ENCODE measurements at places on chromosomes 7 and 10.

GRCh38 chr10:1399431-1400100 is 337.8 kb downstream of the ADARB2 start:
- DNase-seq = no peak

DNA sequence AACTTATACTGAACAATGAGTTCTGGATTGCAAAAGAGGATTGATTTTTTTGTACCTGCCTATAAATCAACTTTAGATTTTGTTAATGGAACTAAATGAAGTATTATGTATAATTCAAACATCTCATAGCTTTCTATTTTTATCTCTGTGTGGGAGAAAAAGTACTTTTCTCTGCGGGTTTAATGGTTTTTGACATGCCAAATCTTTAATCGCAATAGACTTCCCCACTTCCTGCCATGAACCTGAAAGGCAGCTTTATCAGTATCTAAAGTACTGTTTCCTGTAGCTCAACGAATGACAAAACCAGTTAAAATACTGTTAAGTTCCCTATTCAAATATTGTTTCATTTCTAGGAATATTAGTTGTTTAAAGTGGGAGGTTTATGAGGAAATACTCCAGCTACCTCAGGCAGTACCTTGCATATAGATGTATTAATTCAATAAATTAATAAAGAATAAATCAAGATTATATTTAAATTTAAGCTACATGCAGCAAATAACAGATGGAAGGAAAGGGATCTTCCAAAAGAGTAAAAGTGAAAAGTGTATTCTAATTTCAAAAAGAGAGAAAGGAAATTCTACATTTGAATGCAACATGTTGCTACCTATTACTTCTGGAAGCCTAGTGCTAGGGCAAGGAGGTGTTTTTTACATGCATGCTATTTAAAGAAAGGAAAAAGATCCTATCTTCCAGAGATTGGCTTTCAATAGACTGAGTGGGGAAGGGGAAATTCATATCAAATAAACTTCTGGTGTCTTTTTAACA is 75.9 kb downstream of the SVOPL start:
- DNase-seq = peak; percentile 9

DNA sequence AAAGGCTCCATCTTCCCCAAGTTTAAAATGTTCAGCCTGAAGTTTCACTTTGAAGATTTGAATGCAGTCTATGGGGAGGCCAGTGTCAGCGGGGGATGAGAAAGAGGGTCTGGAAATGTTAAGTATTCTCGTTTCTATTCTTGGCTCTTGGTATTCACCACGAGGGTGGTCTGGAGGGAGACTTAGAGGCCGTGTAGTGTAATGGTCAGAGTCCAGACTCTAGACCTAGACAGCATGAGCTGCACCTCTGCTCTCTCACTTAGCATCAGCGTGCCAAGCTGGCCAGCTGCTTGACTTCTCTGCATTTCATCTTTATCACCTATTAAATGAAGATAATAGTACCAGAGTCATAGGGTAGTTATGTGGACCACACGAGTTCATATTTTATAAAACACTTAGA is 57.9 kb downstream of the MKX start:
- no peak for DNase-seq

DNA sequence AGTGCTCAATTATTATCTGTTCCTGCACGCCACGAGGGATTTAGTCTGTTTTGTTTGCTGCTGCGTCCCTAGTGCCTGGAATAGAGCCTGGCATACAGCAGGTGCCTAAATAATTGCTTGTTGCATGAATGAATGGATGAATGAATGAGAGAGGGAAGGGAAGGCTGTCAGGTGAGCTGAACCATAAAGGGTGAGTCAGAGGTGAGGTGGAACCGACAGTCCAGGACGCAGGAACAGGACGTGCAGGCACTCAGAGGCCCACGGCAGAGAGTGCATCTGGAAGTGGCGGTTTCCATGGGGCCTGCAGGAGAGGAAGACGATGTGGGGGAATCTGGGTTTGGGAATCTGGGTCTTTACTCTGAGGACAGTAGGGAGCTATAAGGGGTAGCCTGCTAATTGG is 17.7 kb upstream of the PPIF start:
- no peak for DNase-seq

- DNase-seq = no peak
Observed at GRCh38 chr7:101676956-101677355, 47.9 kb upstream of the MYL10 start.

GRCh38 chr7:70856901-70857630 is 274.9 kb upstream of the GALNT17 start:
- peak; percentile 55 for DNase-seq

DNA sequence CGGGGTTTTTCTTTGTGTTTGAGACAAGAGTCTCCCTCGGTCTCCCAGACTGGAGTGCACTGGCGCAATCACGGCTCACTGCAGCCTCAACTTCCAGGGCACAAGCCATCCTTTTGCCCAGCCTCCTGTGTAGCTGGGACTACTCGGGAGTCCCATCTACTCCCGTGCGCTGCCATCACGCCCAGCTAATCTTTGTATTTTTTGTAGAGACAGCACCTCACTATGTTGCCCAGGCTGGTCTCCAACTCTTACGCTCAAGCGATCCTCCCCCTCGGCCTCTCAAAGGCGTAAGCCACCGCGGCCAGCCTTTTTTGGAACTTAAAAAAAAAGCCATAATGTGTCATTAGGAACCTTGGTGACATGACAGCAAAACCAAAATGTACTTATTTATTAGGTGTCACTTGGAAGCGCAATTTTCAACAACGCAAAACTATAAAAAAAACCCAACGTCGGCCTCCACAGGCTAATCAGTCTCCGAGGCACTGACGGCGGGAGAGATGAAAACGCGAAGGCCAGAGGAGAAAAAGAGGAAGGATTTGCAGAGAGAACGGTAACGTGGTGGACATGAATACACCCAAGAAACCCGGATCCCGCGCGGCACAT is 911 bp upstream of the HNRNPH3 start:
- peak; percentile 32 for DNase-seq

DNA sequence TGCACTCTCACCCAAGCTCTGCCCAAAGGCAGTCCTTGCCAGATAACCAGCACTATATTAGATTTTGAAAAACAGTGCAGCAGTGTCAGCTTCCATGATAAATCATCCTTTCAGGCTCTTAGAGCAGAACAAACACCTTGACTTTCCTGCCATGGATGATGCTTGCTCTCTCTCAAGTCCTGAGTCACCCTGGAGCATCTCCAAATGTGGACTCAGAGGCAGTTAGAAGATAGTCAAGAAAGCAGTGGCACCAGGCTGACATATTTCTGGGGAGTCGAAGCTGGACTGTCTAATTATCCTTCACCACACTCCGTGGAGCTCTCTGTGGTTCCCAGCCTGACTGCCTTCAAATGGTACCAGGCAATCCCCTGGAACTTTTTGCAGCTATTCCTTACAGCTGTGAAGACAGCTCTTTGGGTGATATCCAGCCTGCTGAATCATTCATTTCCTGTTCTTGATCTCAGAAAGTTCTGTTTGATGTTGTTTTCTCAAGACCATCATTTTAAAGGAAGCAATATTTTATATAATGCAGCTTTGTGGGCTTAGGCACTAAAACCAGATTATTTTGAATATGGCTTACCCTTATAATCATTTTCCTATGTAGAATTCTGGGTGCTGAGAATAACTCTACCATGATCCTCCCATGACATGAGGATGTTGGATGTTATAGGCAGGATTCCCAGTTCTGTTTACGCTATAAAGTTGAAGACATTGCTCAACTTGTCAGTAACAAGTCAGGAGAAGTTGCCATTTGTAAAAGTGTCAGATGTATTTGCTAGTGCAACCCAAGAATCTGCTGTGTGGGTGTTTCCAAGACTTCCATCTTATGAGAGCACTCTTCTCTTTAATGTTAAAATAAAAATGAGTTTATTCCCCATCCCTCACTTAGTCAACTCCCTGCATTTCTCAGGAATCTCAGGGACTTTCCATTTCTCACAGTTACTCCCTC is 233.8 kb downstream of the C7orf25 start:
- DNase-seq = no peak

GRCh38 chr7:84040355-84040754 is 154.2 kb downstream of the SEMA3A start:
- no peak for DNase-seq

DNA sequence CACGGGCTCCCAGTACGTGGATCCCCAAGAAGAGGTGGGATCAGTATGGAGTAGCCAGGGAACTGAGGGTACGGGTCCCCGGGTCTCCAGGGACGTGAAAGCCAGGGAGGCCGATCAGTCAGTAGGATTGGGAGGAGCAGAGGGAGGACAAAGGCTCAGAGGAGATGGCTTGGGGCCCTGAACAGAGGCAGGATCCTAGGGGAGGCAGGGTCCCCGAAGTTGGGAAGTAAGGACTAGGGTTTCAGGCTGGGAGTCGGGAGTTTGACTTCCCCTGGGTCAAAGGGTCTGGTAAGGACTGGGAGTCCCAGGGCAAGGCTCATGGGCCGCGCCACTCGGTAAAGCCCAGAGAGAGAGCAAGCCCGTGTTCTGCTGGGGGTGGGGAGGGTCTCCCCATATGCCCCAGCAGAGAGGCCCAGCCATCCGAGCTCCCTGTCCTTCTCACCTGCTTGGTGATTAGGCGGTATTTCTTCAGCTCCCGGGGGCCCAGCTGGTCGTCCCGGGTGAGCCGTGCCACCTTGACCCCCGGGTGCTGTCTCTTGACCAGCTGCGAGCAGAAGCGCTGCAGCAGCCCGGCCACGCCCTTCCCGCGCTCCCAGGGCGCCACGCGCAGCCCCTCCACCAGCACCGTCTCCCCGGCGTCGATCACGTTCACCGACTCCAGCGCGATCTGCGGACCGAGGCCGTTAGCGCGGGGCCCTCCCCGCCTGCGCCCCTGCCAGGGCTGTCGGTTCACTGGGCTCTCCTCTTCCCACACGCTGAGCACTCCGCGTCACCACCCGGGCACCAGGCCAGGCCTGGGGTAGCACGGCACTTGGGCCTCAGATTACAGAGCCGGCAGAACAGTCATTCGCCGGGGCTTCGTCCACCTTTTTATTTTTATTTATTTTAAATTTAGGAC is 7.0 kb downstream of the NAT16 start:
- no peak for DNase-seq

- DNase-seq = no peak
Observed at GRCh38 chr7:78198756-78199155, 400.2 kb downstream of the PHTF2 start.

DNA sequence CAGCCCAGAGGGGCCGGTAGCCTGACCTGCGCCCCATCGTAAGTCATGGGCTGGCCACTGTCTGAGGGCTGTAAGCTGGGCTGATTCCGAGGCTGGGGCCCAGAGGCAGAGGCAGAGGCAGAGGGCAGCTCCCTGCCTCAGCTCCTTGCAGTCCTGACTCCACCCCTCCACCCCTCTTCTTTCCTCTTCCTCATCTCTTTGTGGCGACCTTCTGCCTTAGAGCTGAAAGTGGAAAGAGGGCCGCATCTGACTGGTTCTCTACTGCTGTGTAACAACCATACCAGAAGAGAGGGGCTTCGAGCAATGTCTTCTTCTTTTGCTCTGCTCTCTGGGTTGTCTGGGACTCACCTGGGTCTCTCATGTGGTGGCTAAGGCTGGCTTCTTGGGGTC is 179.1 kb downstream of the RPS24 start:
- no peak for DNase-seq

DNA sequence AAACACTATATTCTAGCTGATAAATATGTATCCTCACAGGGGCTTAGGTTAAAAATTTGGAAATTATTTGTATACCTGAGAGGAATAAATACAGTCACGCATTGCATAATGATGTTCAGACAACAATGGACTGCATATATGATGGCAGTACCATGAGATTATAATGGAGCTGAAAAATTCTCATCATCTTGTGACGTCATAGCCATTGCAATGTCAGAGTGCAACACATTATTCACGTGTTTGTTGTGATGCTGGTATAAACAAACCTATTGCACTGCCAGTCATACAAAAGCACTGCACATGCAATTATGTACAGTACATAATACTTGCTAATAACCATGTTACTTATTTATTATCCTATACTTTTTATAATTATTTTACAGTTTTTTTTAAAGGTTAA is 31.4 kb downstream of the STEAP1B start:
- no peak for DNase-seq

DNA sequence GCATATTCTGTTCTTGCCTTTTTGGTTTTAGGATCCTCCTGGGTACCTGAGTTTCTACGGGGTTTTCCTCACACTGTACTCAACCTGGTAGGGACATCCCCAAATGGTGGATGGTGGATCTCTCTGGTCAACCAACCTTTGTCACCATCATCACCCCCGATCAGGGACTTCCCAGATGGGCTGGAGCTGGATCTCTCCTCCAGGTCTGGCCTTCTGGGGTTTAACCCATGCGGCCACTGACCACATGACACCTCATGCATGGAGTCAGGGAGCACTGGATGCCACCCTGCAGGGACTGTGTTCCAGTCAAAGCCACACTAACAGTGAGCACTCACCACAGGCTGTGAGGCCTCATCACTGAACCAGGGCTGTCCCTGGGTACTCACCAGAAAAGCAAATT is 80.0 kb downstream of the CELF2 start:
- DNase-seq = no peak

GRCh38 chr10:84267503-84268126 is 22.8 kb downstream of the RGR start:
- DNase-seq = peak; percentile 63

DNA sequence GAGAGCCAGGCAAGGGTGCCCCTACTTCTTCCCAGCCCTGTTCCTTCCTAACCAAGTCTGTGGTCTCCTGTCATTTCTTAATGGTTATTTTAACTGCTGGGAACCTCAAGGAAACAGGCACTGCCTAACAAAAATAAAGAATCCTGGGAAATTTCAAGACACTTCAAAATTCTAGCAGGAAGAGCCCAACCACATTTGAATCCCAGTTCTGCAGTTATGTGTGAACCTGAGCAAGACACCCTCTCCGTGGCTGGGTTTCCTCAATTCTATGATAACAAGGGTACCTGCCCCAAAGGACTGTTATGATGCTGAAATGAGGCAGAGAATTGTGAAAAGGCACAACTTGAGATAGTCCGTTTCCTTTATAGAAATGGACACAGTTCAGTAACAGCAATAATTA is 36.2 kb upstream of the DUSP5 start:
- no peak for DNase-seq

DNA sequence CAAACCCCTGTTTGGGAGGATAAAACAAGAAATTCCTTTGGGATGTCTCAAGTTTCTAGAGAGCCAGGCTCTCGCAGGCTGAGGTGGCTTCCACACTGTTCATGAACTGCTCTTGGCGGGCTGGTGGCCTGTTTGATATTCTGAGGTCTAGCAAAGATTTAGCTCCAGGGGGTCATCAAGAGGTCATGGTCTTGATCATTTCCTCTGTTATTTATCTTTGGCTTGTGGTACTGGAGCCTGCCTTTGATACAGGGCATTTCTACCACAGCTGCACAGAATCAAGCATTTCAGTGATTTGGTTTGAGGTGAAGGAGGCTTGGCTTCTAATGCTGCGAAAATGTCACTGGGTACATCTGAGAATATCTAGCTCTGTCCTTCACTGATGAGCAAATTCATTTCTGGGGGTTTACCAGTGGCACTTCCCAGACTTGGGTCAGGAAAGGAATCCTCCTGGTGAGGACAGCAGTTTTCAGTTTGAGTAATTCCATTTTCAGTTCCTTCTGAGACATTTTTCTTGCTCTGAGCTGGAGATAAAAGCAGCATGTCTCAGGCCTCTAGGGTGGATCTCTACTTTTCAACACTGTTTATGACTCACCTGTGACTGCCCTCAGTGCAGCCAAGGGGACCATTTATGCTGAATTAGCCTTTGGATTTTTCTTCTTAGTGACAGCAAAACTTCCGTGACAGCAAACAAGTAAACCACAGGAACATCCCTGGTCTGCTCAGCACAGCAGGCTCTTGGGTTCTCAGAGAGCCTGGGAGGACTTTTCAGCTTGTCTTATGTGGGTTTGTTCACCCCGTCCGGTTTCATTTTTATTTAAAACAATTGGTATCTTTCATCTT is 312.0 kb downstream of the RNLS start:
- peak; percentile 52 for DNase-seq

GRCh38 chr10:93514521-93514920 is 18.1 kb downstream of the CEP55 start:
- DNase-seq = no peak

- DNase-seq = no peak
Observed at GRCh38 chr7:47506382-47507339, 75.2 kb downstream of the TNS3 start.
